ENCODE measurements at places on chromosomes 3 and 15.

- DNase-seq, result no peak
Observed at GRCh38 chr3:123535580-123535979, 49.3 kb downstream of the HACD2 start.

DNA sequence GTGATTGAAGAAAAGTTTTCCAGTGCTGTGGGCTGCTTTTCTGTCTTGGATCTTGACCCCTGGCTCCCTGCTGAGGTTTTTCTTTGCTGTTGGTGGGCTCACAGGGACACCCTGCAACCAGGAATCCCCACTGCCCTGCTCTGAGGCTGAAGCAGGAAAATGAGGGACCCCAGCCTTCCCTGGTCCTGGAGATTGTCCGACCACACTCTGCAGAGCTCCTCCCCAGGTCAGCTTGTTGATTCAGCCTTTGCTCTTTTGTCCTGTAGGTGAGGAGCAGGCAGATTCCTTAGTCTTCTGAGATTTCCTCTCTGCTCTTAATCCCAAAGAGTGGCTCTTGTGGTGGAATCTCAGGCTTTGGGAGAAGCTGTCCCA, 194.5 kb downstream of the RPLP1 start:
- no peak for DNase-seq

DNA sequence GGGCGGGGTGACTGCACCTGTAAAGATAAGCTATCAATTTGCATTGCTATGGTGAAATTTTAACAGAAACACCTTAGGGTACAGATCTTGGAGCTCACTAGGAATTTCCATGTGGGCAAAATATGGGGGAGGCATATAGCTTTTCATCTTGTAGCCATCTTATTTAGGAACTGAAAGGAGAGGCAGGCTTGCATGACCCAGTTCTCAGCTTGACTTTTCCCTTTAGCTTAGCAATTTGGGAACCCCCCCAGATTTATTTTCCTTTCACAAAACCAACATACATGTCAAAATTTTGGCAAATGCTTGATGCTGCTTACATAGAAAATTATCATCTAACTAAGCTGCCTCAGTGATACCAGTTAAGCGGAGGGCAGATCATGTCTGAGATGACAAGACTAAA, 55.0 kb upstream of the EIF1B start:
- no peak for DNase-seq

- no peak for DNase-seq
Observed at GRCh38 chr3:58563386-58564035, 13.7 kb downstream of the FAM107A start.

- DNase-seq, result no peak
Observed at GRCh38 chr15:25022233-25022632, 67.4 kb downstream of the SNRPN start.

- DNase-seq, result no peak
Observed at GRCh38 chr3:176430244-176431037, 766.8 kb downstream of the TBL1XR1 start.

GRCh38 chr3:55609230-55609827, 122.2 kb upstream of the WNT5A start:
- DNase-seq, result no peak

- DNase-seq, result no peak
Observed at GRCh38 chr3:97438131-97438530, 326.4 kb upstream of the ARL6 start.

DNA sequence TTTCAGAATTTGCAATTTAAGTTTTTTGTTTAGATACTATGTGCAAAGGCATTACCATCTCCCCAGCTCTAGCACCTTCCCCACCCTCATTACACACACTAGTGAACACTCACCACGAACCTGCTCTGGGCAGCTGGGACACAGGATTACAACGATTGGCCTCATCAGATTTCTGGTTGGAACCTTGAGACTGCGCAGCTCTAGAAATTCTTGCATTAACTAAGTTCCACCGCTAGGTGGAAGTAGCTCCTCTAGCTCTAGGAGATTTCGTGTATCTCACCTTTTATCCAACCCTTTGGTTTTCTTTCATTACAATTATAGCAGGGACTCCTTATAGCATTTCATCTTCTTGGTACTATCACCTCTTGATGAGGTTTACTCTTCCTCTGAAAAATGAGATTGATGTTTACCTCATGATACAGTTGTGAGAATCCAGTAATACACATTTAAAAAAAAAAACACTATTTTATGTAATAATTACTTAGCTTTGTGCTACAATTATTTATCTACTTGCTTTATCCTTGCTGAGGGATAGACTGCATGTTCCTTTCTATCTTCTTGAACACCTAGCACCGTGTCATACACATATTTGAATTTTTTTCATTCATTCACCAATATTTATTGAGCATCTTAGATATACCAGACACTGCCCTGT, 28.7 kb upstream of the PLOD2 start:
- DNase-seq, result no peak

DNA sequence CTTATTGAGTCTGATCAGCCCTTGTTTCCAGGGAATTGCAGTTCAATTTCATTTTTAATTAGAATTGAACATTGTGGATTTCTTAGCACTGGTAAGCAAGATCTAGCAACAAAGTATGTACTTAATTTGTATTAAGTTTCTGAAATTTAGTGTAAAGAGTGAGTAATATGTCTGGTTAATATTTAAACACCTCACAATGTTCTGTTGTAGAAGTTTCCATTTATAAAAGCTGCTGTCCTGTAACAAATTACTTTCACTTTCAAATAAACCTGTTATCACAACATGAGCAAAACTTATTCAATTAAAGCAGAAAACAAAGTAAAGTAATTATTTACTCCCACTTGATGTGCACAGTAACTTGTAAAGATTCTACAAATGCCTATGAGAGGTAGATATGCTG, 448.5 kb downstream of the NAALADL2 start:
- no peak for DNase-seq

Data from activated T-helper 2 cell treated with anti-CD3 and anti-CD28 coated beads, Interferon-gamma antibody, Interleukin-2, Interleukin-4, amounts not matched to agents 10 μg/mL and 5 μg/mL and 100 μg/mL, durations not matched to agents 14 hours and 24 hours and 36 hours (primary cell).